Right lobe of liver (tissue), 6 donors: ENCODE measurements at places on chromosomes 7 and 10. TPM values are rescaled to one million over a fixed set of nuclear protein-coding genes. Genes with fewer than 3 reads are reported as not detected.

DNA sequence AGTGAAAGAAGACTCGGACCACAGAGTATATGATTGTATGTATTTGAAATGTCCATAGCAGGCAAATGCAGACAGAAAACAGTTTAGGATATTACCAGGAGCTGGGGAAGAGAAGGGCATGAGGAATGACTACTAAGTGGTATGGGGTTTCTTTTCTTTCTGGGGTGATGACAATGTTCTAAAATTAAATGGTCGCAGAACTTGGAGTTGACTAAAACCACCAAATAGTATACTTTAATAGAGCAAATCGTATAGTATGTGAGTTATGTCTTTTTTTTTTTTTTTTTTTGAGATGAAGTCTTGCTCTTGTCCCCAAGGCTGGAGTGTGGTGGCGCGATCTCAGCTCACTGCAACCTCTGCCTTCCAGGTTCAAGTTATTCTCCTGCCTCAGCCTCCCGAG is 34.6 kb downstream of the XRCC2 start:
- no peaks in the 10 kb centered on the region for H3K27me3 ChIP-seq
- H3K27ac ChIP-seq = no peak overlapping the region
- no peak overlapping the region for H3K4me3 ChIP-seq

GRCh38 chr7:111180338-111180737 is 89.4 kb downstream of the LRRN3 start:
- no peaks in the 10 kb centered on the region for H3K4me1 ChIP-seq
- no peak overlapping the region for H3K27ac ChIP-seq
- no peak for DNase-seq

DNA sequence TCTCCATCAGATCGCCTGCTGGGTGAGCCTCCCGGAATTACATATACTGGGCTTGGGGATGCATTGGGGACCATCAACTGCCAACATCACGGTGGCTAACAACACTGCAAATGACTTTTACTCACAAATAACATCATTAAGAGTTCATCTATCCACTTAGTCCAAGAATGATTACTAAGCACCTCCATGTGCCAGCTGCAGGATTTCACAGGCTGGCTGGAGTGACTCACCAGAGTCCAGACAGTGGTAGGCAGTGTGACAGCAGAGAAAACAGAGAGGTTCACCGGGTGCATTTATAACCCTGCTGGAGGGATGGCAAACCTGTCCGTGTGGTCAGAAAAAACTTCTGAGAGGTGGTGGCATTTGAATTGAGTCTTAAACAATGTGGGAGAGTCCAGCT is 3.2 kb upstream of the IGFBP3 start:
- H3K27me3 ChIP-seq = no peaks in the 10 kb centered on the region
- no peak for DNase-seq
- H3K4me1 ChIP-seq = no peaks in the 10 kb centered on the region
- no peaks in the 10 kb centered on the region for H3K36me3 ChIP-seq

GRCh38 chr7:117020591-117020973 is 67.3 kb downstream of the ST7 start:
- H3K27ac ChIP-seq = no peak overlapping the region
- no peak overlapping the region for H3K4me3 ChIP-seq
- H3K27me3 ChIP-seq = no peaks in the 10 kb centered on the region
- no peak for DNase-seq
- H3K4me1 ChIP-seq = peaks cover 21% of the 10 kb centered on the region

- H3K4me3 ChIP-seq = no peak overlapping the region
- no peaks in the 10 kb centered on the region for H3K36me3 ChIP-seq
- H3K27ac ChIP-seq = no peak overlapping the region
- no peaks in the 10 kb centered on the region for H3K27me3 ChIP-seq
Measured at GRCh38 chr10:101394524-101395133, 40.7 kb downstream of the BTRC start.

- no peak overlapping the region for H3K4me3 ChIP-seq
- no peaks in the 10 kb centered on the region for H3K27me3 ChIP-seq
- no peak overlapping the region for H3K27ac ChIP-seq
- DNase-seq = no peak
- no peaks in the 10 kb centered on the region for H3K36me3 ChIP-seq
- H3K4me1 ChIP-seq = no peaks in the 10 kb centered on the region
Measured at GRCh38 chr7:158072991-158073730, 514.5 kb downstream of the PTPRN2 start.

DNA sequence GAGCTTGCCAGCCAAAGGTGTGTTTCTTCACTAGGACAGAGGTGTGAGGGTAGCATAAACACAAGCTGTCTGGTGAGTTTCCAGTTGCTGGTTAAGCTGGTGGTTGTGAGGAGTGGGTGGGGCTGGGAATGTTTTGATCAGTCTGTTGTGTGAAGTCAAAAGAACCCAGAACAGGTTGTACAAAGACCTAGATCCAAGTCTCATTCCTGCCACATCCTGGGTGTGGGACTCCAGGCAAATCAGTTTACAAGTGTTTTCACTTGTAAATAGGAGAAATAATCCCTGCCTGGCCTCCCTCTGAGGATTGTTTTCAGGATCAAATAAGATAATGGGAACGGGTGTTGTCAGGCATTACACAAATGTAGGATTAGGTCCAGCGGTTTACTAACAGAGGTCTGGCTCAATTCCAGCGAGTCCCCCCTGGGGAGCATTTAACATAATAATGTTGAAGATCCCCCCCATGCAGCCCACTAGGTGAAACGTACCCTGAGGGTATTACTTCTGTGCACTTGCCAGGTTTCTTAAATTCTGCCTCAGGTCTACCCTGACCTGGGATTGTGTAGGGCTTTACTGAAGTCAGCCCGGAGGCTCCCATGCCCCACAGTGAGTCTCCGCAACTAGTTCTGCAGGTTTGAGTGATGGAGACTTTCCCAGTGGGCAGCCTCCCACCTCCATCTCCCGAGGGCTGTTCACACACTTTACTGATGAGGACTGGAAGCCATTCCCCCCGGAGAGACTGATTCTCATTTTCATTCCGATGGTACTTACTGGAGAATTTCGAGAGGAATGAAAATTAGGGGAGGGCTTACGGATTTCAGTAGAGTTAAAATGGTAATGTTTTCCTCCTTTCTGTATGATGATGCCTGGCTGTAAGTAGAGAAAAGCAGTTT is 2.7 kb upstream of the FRAT2 start:
- no peak for DNase-seq
- H3K4me3 ChIP-seq = no peak overlapping the region
- H3K27ac ChIP-seq = no peak overlapping the region
- H3K4me1 ChIP-seq = no peaks in the 10 kb centered on the region
- H3K36me3 ChIP-seq = no peaks in the 10 kb centered on the region
- no peaks in the 10 kb centered on the region for H3K27me3 ChIP-seq

DNA sequence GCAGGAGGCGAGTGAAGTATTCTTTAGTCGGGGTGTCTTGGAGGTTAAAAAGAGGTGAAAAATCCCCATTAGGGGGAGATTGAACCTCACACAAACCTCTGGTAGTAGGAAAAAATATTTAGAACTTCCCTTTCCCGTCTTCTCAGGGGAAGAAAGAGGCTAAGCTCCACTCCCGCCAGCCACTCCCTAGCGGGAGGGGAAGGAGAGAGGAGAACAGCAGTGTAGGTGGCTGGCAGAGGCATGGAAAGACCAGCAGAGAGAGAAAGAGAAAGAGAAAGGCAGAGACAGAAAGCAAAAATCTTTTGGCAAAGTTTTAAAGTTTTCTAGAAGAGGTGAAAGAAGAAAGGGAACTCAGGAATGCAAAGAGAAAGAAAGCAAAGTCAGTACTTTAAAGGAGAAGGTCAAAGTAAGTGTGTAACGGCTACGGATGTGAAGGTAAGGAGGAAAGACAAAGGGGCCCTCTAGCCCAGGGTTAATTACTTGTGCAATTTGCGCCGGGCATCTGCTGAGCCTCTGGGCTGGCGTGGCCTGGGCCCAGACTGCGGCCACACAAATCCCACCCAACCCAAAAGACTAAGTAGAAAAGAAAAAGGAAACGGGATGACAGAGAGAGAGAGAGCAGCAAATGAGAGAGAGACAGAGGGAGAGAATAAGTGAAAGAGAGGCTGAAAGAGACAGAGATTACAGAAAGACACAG is 72.3 kb upstream of the ZNF746 start:
- no peak for DNase-seq
- no peaks in the 10 kb centered on the region for H3K4me1 ChIP-seq
- no peak overlapping the region for H3K27ac ChIP-seq
- H3K4me3 ChIP-seq = no peak overlapping the region

GRCh38 chr10:99329304-99329553 is at the start of gene CNNM1:
Gene CNNM1, plus strand, starts transcription at chr10:99329356. Its CDS starts 32 bp downstream, at chr10:99329388.
- no peak within 1 kb of the TSS for H3K27ac ChIP-seq
- H3K4me3 ChIP-seq = peak within 1 kb of the TSS; percentile 41
- DNase-seq = peak; percentile 34

DNA sequence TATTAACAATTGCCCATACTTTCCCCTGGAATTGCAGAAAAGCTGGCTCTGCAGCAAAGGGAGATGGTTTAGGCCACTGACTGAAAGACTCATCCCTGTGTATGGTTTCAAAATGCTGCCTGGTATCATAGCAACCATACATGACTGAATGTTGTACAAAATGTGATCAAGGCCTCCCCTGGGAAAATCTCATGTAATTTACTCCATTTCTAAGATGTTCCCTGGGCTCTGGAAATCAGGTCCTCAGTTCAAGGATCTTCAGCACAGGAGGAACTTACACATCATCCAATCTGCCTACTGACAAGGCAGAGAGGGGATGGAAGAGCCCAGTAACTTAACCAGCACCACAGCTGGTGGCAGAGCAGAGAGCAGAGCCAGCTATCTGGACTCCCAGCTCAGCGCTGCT is 111.8 kb downstream of the JAZF1 start:
- no peaks in the 10 kb centered on the region for H3K4me1 ChIP-seq
- H3K27me3 ChIP-seq = no peaks in the 10 kb centered on the region
- H3K4me3 ChIP-seq = no peak overlapping the region
- DNase-seq = no peak

GRCh38 chr10:7291487-7292270 is 119.2 kb downstream of the SFMBT2 start:
- no peaks in the 10 kb centered on the region for H3K27me3 ChIP-seq
- H3K27ac ChIP-seq = no peak overlapping the region
- H3K4me3 ChIP-seq = no peak overlapping the region
- DNase-seq = no peak
- H3K36me3 ChIP-seq = no peaks in the 10 kb centered on the region

- no peaks in the 10 kb centered on the region for H3K27me3 ChIP-seq
- H3K27ac ChIP-seq = no peak overlapping the region
- H3K4me3 ChIP-seq = no peak overlapping the region
- H3K4me1 ChIP-seq = peaks cover 7% of the 10 kb centered on the region
- no peaks in the 10 kb centered on the region for H3K36me3 ChIP-seq
- no peak for DNase-seq
Measured at GRCh38 chr10:31936086-31936485, 7.5 kb upstream of the ARHGAP12 start.

GRCh38 chr7:4800487-4800886 is 25.1 kb downstream of the AP5Z1 start:
- peak; percentile 38 for DNase-seq
- no peaks in the 10 kb centered on the region for H3K27me3 ChIP-seq
- H3K4me1 ChIP-seq = no peaks in the 10 kb centered on the region
- no peak overlapping the region for H3K27ac ChIP-seq

- H3K4me3 ChIP-seq = no peak overlapping the region
- no peaks in the 10 kb centered on the region for H3K36me3 ChIP-seq
- no peak for DNase-seq
- no peaks in the 10 kb centered on the region for H3K4me1 ChIP-seq
- no peak overlapping the region for H3K27ac ChIP-seq
- H3K27me3 ChIP-seq = no peaks in the 10 kb centered on the region
Measured at GRCh38 chr7:50307368-50308032, 3.0 kb downstream of the IKZF1 start.

DNA sequence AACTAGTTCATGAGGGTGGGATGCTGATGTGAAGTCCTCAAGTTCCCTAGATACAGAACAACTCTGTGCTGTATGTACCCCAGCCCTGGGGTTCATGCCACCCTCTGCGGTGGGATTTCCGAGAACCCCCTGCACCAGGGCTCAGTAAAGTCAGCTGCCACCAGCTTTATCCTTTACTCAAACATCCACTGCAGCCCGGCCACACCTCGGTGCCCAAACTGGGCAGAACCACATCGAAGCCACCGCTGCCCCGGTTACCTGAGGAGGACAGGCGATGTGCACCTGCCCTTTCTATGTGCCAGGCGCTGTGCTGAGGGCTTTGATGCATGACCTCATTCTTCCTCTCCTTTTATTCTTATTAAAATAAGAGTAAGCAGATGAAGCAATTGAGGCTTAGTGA is 9.9 kb upstream of the CALML5 start:
- no peaks in the 10 kb centered on the region for H3K4me1 ChIP-seq
- H3K36me3 ChIP-seq = no peaks in the 10 kb centered on the region
- no peaks in the 10 kb centered on the region for H3K27me3 ChIP-seq
- H3K4me3 ChIP-seq = no peak overlapping the region
- no peak for DNase-seq
- no peak overlapping the region for H3K27ac ChIP-seq

DNA sequence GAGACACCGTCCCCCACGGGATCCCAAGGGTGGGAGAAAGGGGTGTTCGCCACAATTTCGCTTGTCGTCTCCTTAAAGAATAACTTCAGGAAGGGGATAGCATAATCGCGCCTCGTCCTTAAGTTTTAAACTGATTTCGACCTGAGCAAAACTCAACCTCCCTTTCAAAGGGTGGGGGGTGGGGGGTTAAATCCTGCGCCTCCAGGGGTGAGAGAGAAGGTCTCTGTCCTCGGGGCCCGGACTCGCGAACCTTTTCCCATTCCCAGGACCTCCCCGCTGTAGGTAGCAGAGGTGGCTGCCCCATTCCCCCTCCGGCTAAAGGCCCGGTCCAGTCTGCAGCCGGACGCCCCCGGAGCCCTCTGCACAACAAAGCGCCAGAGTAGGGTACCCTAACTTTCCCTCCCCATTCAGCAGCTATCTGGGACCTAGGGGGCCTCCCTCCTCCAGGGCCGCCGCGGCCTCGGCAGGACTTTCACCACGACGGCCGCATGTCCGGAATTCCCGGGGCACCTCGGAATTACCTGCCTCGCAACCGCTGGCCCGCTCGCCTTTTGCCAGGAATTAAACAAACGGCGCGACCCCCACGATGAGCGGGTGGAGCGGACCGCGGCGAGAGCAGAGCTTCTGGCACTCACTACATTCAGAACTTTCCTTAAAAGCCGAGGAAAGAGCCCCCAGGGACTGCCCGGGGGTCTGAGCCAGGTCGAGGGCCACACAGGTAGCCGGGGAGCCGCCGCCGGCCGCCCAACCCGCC is 1.7 kb downstream of the CDK6 start:
- no peaks in the 10 kb centered on the region for H3K36me3 ChIP-seq
- H3K27ac ChIP-seq = peak overlapping the region; percentile 87
- H3K27me3 ChIP-seq = no peaks in the 10 kb centered on the region

DNA sequence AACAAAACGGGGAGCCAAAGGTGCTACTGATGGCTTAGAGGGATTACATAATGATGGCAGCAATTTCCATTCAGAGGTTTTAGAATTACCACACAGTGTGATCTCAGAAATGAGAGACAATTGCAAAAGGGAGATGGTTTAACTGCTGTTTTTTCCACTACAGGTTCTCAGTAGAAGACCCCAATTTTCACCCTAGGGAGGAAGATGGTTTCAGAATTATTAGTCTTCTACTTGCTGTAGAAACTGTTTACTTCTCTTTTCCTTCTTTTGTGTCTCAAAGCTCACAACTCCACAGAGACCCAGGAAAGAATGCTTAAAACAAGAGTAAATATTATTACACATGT is 226.5 kb downstream of the INHBA start:
- no peaks in the 10 kb centered on the region for H3K27me3 ChIP-seq
- no peaks in the 10 kb centered on the region for H3K36me3 ChIP-seq
- DNase-seq = no peak
- no peak overlapping the region for H3K27ac ChIP-seq
- no peaks in the 10 kb centered on the region for H3K4me1 ChIP-seq

Gene PRKCQ
- total RNA-seq = 0.12 TPM

Gene PAX4
- not detected for total RNA-seq

Gene CYP26A1
- total RNA-seq = 0.95 TPM

Gene ANKRD61
- total RNA-seq = not detected

Gene RNF32
- total RNA-seq = 0.62 TPM

Gene GDF2
- 8.0 TPM for total RNA-seq

Gene FAM25C
- not detected for total RNA-seq

Gene MYPN
- total RNA-seq = not detected

Gene POLR3A
- 8.0 TPM for total RNA-seq

Gene C10orf62
- 4.1 TPM for total RNA-seq

Gene HOGA1
- total RNA-seq = 16.8 TPM
